Activated CD4-positive, alpha-beta T cell treated with anti-CD3 and anti-CD28 coated beads, Interleukin-2, amount 10 ng/mL, durations not matched to agents 7 days and 5 days (primary cell): ENCODE measurements at places on chromosomes 11 and 22. TPM values are rescaled to one million over a fixed set of nuclear protein-coding genes. Genes with fewer than 3 reads are reported as not detected.

The GUCY1A2 gene
- not detected for total RNA-seq

The VWA5A gene
- total RNA-seq = 6.8 TPM

DNA sequence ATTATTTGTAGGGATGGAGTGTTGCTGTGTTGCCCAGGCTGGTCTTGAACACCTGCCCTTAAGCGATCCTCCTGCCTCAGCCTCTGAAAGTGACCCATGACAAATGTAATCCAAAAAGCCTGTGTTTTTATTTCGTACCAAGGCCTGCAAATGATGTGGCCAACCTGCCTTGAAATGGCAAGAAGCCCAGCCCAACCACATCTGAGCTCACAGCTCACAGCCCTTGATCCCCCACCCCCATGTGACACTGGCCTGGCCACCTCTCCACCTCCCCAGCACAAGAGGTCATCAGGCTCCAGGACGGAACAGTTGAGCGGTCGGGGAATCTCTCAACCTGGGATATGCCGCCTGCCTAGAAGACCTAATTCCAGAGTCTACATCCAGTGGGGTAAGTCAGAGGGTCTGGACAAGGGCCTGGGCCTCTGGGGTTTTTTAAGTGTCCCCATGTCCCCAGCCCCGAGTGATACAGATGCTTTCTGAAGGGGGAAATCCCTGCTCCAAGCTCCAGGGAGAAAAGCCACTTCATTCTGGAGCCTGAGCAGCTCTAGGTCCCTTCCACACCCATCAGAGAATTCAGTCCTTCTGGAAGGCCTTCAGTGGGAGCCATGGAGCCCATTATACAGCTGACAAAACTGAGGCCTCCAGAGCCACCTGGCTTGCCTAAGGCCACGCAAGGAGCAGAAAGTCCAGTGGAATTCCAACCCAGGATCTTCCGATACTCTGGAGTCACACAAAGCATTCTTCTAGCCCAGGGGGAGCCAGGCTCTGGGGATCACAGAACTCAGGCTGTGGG lies 70.7 kb downstream of the MN1 start:
- H3K4me1 ChIP-seq = no peaks in the 10 kb centered on the region
- no peak overlapping the region for H3K27ac ChIP-seq
- H3K27me3 ChIP-seq = peaks cover 4% of the 10 kb centered on the region
- no peak for DNase-seq
- H3K4me3 ChIP-seq = no peak overlapping the region

DNA sequence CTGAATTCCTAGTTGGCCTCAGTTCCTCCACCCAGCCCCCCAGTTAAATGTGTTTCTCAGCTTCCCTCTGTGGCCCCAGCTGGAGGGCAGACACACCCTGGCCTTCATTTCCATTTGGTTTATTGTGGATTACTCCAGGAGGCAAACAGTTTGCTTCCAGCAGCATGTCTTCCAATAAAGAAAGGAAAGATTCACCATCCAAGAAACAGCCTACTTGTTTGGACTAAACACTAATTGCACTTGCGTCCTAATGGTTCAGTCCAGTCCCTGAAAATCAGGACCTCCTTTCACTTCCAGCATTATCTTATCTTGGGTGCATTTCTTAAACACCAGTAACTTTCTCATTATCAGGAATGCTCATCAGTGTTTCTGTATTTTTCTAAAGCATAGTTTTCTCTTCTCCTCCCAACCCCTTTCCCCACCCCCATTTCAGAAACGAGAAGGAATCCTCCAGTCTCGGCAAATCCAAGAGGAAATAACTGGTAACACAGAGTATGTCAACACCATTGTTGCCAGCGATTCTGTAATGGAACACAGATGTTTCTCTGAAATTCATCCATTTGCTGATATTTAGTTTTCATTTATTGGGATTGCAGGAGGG lies 130.9 kb downstream of the PARVA start:
- no peaks in the 10 kb centered on the region for H3K36me3 ChIP-seq
- no peak overlapping the region for H3K27ac ChIP-seq
- peaks cover 4% of the 10 kb centered on the region for H3K27me3 ChIP-seq
- no peak overlapping the region for H3K4me3 ChIP-seq
- no peaks in the 10 kb centered on the region for H3K4me1 ChIP-seq
- DNase-seq = no peak

- no peaks in the 10 kb centered on the region for H3K27me3 ChIP-seq
- no peaks in the 10 kb centered on the region for H3K36me3 ChIP-seq
- no peak overlapping the region for H3K4me3 ChIP-seq
Observed at GRCh38 chr11:132052342-132052741, 681.9 kb downstream of the NTM start.

DNA sequence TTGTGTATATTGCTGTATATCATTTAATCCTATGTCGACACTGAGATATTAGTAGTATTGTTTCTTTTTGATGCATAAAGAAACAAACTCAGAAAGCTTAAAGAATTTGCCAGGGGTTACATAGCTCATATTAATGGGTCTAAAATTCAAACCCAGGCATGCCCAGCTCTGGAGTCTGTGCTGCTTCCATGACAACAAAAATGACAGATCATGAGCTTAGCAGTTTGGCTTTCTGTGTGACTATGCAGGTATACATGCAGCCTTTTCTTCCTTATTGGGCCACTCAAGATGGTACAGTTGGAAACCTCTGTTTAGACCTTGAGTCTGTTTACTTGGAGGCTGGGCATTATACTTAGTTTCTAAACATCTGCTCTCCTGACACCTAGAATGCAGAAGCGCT lies 220.5 kb upstream of the TENM4 start:
- no peaks in the 10 kb centered on the region for H3K4me1 ChIP-seq
- H3K27ac ChIP-seq = no peak overlapping the region
- H3K36me3 ChIP-seq = no peaks in the 10 kb centered on the region
- no peak overlapping the region for H3K4me3 ChIP-seq
